ENCODE measurements at places on chromosomes 3 and 15.

GRCh38 chr15:73153024-73153423 lies 100.8 kb downstream of the NEO1 start:
- H3K36me3 ChIP-seq: peaks cover 15% of the 10 kb centered on the region
- H3K4me1 ChIP-seq: peaks cover 2% of the 10 kb centered on the region
- H3K27me3 ChIP-seq: peaks cover 2% of the 10 kb centered on the region
- no peak overlapping the region for H3K27ac ChIP-seq

- H3K4me1 ChIP-seq: peaks cover 83% of the 10 kb centered on the region
- H3K27me3 ChIP-seq: peaks cover 12% of the 10 kb centered on the region
- peak overlapping the region; percentile 94 for H3K4me3 ChIP-seq
- no peaks in the 10 kb centered on the region for H3K36me3 ChIP-seq
- DNase-seq: peak; percentile 9
- peak overlapping the region; percentile 96 for H3K27ac ChIP-seq
Observed at GRCh38 chr15:64842096-64842939, 603 bp downstream of the PLEKHO2 start.

DNA sequence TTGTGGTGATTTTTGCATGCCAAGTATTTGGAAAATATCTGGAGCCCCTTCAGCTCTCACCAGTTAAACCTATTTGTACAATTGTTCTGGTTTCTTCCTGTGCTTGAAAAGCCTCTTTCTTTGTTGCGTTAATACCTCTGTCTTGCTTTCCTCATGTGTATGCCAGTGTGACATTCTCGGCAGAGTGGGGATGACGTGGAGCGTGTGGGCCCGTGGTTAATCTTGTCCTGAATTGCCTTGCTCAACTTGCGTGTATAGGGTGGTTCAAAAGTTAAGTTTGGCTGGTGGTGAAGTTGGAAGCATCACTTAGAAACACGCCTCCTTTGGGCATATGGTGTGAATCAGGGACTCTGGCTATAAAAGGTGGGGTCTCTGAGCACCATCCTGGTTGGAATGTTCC lies 67.1 kb downstream of the IGF1R start:
- peaks cover 54% of the 10 kb centered on the region for H3K4me1 ChIP-seq
- H3K27ac ChIP-seq: no peak overlapping the region
- peaks cover 13% of the 10 kb centered on the region for H3K36me3 ChIP-seq
- H3K27me3 ChIP-seq: no peaks in the 10 kb centered on the region
- H3K4me3 ChIP-seq: no peak overlapping the region
- DNase-seq: no peak

GRCh38 chr15:73935547-73935946 lies 9.3 kb downstream of the LOXL1 start:
- no peaks in the 10 kb centered on the region for H3K36me3 ChIP-seq
- DNase-seq: no peak
- no peaks in the 10 kb centered on the region for H3K4me1 ChIP-seq

DNA sequence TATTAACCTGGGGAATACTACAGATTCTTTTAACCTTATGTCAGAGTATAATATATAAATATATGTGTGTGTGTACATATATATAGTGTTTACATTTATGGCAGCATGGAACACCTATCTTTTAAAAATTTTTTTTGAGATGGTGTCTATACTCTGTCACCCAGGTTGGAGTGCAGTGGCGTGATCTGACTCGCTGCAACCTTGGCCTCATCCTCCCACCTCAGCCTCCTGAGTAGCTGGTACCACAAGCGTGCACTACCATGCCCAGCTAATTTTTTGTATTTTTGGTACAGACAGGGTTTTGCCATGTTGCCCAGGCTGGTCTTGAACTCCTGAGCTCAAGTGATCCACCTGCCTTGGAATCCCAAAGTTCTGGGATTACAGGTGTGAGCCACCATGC lies 18.5 kb upstream of the ERICH6 start:
- no peak for DNase-seq
- no peak overlapping the region for H3K27ac ChIP-seq
- H3K4me3 ChIP-seq: no peak overlapping the region
- H3K36me3 ChIP-seq: peaks cover 8% of the 10 kb centered on the region
- H3K27me3 ChIP-seq: no peaks in the 10 kb centered on the region
- peaks cover 7% of the 10 kb centered on the region for H3K4me1 ChIP-seq

- H3K4me3 ChIP-seq: no peak overlapping the region
- peaks cover 8% of the 10 kb centered on the region for H3K27me3 ChIP-seq
- no peak for DNase-seq
- H3K27ac ChIP-seq: no peak overlapping the region
- H3K36me3 ChIP-seq: no peaks in the 10 kb centered on the region
- H3K4me1 ChIP-seq: peaks cover 9% of the 10 kb centered on the region
Observed at GRCh38 chr3:140467796-140468315, 210.0 kb upstream of the TRIM42 start.

- no peak overlapping the region for H3K4me3 ChIP-seq
- peaks cover 3% of the 10 kb centered on the region for H3K36me3 ChIP-seq
- H3K27me3 ChIP-seq: peaks cover 11% of the 10 kb centered on the region
- H3K27ac ChIP-seq: no peak overlapping the region
- peaks cover 8% of the 10 kb centered on the region for H3K4me1 ChIP-seq
Observed at GRCh38 chr3:46022909-46023785, 4.1 kb downstream of the XCR1 start.

GRCh38 chr15:58241872-58242271 lies 103.7 kb downstream of the AQP9 start:
- H3K4me3 ChIP-seq: no peak overlapping the region
- H3K4me1 ChIP-seq: peaks cover 4% of the 10 kb centered on the region
- H3K27ac ChIP-seq: no peak overlapping the region

DNA sequence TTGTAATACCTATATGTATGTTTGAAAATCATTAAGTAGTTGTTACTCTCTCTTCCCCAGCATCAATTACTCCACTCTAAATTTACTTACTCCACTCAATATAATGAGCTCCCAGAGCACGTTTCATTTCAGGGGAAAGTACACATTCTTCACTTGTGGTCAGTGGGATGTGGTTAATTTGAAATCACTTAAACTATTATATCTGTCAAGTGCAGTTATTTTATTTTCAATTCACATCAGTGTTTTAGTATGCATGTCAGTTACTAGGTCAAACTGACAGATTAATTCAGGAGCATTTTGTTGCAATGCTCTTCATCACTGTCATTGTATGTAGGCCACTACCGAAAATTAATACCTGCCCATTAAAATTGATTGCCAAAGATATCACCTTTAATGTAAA lies 376.1 kb downstream of the ZIC4 start:
- no peak overlapping the region for H3K27ac ChIP-seq
- H3K4me1 ChIP-seq: no peaks in the 10 kb centered on the region
- no peaks in the 10 kb centered on the region for H3K36me3 ChIP-seq

GRCh38 chr3:142947799-142948575 lies 15.5 kb downstream of the PAQR9 start:
- DNase-seq: no peak
- H3K36me3 ChIP-seq: no peaks in the 10 kb centered on the region
- H3K27ac ChIP-seq: no peak overlapping the region
- H3K27me3 ChIP-seq: peaks cover 7% of the 10 kb centered on the region
- peaks cover 6% of the 10 kb centered on the region for H3K4me1 ChIP-seq

GRCh38 chr3:65877160-65877559 lies 161.6 kb downstream of the MAGI1 start:
- no peaks in the 10 kb centered on the region for H3K36me3 ChIP-seq
- no peaks in the 10 kb centered on the region for H3K4me1 ChIP-seq
- no peaks in the 10 kb centered on the region for H3K27me3 ChIP-seq
- no peak overlapping the region for H3K4me3 ChIP-seq

GRCh38 chr15:89628301-89628700 lies 27.0 kb downstream of the KIF7 start:
- DNase-seq: no peak
- peaks cover 7% of the 10 kb centered on the region for H3K36me3 ChIP-seq
- H3K4me3 ChIP-seq: no peak overlapping the region
- no peaks in the 10 kb centered on the region for H3K4me1 ChIP-seq
- H3K27me3 ChIP-seq: peaks cover under 1% of the 10 kb centered on the region

DNA sequence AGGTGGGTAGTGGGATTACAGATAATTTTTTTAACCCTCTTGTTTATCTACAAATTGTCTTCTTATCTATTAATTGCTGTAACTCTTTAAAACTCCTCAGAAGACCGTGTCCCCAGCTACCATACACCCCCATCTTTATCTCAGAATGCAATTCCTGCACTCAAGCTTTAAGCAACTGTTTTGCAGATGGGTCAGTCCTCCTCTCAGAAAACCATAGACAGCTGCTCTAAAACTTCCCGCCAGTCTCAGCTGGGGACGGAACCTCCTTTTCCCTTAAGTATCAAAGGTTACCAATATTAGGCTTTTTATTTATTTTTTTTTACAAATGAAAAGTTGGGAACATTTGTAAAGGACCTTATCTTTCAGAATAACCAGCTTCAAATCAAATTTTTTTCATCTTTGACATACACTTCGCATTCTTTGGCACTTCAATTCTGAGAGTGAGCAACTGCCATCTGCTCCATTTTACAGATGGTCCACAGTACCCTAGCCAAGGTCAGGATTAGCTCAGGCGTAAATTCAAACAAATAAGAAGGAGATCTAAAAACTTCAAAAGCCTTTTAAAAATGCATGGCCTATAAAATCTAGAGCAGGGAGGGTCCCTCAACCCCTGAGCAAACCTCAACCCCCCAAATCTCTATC lies 1.3 kb downstream of the GATM start:
- peak overlapping the region; percentile 87 for H3K4me3 ChIP-seq
- DNase-seq: no peak
- H3K27me3 ChIP-seq: peaks cover 24% of the 10 kb centered on the region
- H3K4me1 ChIP-seq: peaks cover 17% of the 10 kb centered on the region

DNA sequence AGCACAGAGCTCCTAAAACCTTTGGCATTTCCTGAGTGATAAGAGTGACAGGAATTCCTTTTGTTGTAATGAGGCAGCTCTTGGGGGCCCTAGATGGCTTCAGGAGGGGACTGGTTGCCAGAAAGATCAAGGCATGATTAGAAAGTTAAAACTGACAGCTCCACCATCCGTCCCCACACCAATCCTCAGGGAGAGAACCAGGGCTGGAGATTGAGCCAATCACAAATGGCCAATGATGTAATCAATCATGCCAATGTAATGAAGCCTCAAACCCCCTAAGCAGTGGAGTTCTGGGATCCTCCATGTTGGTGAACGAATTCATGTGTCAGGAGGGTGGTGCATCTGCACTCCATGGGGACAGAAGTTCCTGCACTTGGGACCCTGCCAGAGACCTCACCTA lies 265.1 kb downstream of the OCA2 start:
- H3K4me1 ChIP-seq: no peaks in the 10 kb centered on the region
- no peak for DNase-seq
- no peak overlapping the region for H3K4me3 ChIP-seq
- no peak overlapping the region for H3K27ac ChIP-seq
- no peaks in the 10 kb centered on the region for H3K27me3 ChIP-seq

- H3K4me3 ChIP-seq: no peak overlapping the region
- no peak overlapping the region for H3K27ac ChIP-seq
- DNase-seq: no peak
- H3K36me3 ChIP-seq: no peaks in the 10 kb centered on the region
- no peaks in the 10 kb centered on the region for H3K27me3 ChIP-seq
Observed at GRCh38 chr3:116561529-116561928, 116.2 kb upstream of the LSAMP start.

DNA sequence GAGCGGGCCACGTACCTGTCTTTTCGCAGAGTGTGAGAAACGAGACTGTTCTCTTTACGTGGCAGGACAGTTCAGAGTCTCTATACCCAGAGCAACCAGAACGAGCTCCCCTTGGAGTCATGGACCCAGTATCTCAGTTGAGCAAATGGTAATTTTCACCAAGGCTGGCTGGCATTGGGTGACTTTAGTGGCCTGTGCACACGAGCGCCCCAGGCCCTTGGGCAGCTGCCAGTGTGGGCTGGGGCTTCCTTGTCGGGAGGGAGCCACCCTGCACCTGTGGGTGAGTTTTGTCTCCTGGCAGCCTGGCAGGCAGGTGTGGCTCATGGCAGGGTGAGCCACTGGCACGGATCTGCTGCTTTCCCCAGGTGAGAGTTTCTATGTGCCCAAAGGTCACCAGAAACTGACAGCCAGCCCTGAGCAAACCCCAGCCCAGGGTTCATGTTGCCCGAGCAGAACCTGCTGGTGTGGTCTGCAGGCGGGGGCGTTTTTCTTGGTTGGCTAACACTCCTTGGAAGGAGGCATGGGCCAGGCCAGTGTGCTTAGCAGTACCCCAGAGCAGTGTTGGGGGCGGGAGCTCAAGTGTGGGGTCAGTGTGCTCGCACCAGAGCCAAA lies 135.0 kb downstream of the TJP1 start:
- H3K4me3 ChIP-seq: no peak overlapping the region
- H3K4me1 ChIP-seq: no peaks in the 10 kb centered on the region
- no peaks in the 10 kb centered on the region for H3K36me3 ChIP-seq
- H3K27ac ChIP-seq: no peak overlapping the region
- no peak for DNase-seq
- H3K27me3 ChIP-seq: peaks cover under 1% of the 10 kb centered on the region

- H3K27me3 ChIP-seq: no peaks in the 10 kb centered on the region
- H3K27ac ChIP-seq: no peak overlapping the region
- H3K4me3 ChIP-seq: no peak overlapping the region
- no peak for DNase-seq
- no peaks in the 10 kb centered on the region for H3K4me1 ChIP-seq
Observed at GRCh38 chr3:148373961-148374360, 323.7 kb upstream of the AGTR1 start.

DNA sequence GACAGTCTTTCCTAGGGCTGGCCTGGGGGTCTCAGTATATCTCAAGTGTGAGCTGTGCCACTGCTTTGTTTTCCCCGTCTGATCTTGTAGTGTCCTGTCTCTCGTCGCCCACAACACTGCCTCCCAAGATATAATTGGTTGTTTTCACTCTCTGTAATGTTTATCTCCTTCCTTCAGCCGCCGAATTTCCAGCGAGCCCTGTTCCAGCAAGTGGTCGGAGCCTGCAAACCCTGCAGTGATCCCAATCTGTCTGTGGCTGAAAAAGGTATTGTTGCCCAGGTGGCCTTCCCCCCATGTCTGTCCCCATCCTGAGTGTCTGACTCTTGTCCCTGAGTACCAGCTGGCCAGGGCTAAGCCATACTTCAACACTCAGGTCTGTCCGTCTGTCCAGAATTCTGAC lies 9.5 kb upstream of the MANF start:
- H3K36me3 ChIP-seq: peaks cover 5% of the 10 kb centered on the region
- no peak overlapping the region for H3K27ac ChIP-seq
- H3K4me1 ChIP-seq: no peaks in the 10 kb centered on the region
- H3K27me3 ChIP-seq: peaks cover 4% of the 10 kb centered on the region

All from immature natural killer cell (primary cell).